ENCODE measurements at places on chromosomes 6 and 20. TPM values are rescaled to one million over a fixed set of nuclear protein-coding genes. Genes with fewer than 3 reads are reported as not detected.

FAM210B gene
- 106 TPM for total RNA-seq

HCRTR2 gene
- total RNA-seq = 0.04 TPM

MTFR2 gene
- total RNA-seq = 9.4 TPM

SLC52A3 gene
- total RNA-seq = not detected

ADGB gene
- total RNA-seq = 0.43 TPM

DNA sequence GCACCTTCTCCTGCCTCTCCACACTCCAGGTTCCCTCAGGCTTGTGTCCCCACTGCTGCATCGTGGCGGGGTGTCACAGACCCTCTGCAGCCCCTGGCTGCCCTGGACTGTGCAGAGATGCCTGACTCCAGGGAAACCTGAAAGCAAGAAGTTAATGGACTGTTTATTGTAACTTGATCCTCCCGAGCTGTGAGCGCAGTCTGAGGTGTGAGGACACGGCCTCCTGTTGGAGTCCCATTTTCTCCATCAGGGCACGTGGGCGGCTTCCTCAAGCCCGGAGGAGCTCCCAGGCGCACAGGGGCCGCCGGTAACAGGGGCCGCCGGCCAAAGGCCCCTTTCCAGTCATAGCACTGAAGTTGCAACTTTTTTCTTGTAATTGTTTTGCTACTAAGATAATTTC is 16.9 kb downstream of the RBM38 start:
- DNase-seq = no peak

- no peak for DNase-seq
These were observed 408.4 kb upstream of the FLRT3 start for GRCh38 chr20:14745830-14746229.

- no peak for DNase-seq
These were observed 173.4 kb downstream of the BMP2 start for GRCh38 chr20:6940876-6941275.

DNA sequence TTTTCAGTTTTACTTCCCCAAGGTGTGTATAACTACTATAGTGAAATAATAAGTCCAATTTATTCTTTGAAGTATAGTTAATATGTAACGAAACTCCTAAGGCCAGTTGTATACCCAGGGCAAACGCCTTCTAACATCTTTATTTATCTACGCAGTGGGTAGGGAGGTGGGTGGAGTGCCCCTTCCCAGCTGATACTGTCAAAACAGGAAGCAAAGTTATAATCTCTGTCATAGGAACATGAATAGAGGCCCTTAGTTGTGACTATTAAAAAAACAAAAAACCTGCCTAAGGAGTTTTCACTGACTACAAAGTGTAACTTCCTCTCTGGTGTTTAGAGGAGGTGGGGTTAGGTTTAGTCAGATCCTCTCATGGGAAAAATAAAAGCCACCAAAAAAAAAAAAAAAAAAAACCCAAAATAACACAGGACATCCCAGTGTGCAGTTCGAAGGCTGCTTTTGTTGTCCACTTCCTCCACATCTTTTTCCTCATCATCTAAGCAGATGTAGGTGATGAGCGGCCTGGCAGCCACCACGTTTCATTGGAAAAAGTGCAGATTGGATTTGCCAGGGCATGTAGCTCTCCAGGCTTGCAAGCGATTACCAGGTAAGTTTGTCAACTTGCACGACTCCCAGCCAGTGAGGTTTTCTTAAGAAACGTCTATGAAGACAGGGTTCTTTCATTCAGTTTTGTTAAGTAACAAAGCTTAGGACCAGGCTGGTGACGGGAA is 58.7 kb downstream of the UTRN start:
- no peak for DNase-seq

DNA sequence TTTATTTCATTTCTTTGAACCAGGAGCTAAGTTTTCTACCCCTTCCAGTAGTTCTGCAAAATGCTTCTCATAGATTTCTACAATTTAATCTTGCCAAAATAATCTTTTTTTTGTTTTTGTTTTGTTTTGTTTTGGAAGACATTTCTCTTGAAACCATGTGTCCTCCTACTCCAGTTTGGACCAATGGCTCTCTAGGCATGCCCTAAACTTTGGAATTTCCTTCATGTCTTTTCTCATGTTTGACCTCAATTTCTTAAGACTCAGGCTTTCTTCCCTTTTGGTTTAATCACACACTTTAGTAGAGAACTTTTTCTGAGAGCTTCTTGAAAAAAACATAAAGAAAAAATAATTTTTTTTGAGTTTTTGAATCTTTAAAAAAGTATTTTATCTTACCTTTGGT is 173.8 kb downstream of the GJA1 start:
- no peak for DNase-seq

- DNase-seq = no peak
These were observed 51.7 kb downstream of the TTI1 start for GRCh38 chr20:37981568-37981967.

GRCh38 chr20:9322661-9323060 is 191.7 kb upstream of the LAMP5 start:
- DNase-seq = no peak

GRCh38 chr6:161033667-161034066 is 42.1 kb downstream of the MAP3K4 start:
- no peak for DNase-seq

DNA sequence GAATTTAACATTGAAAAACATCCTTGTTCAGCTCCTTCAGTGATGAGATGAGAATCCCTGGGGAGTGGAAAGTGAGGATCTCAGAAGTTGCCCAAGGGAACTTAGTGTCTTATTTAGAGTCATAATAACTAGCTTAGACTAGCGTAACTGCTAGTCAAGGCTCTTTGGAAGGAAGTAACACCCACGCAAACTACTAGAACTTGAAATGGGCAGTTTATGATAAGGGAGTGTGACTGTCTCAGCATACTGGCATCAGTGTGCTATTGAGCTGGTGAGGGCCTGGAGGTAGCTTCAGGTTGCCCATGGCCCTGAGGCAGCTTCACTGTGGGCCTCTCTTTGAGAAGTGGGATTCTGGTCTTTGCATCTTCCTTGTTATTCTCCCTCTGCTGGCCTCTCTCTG is 40.1 kb downstream of the SLX4IP start:
- DNase-seq = no peak

GRCh38 chr20:33443006-33443511 is 504 bp downstream of the SNTA1 start:
- DNase-seq = no peak

DNA sequence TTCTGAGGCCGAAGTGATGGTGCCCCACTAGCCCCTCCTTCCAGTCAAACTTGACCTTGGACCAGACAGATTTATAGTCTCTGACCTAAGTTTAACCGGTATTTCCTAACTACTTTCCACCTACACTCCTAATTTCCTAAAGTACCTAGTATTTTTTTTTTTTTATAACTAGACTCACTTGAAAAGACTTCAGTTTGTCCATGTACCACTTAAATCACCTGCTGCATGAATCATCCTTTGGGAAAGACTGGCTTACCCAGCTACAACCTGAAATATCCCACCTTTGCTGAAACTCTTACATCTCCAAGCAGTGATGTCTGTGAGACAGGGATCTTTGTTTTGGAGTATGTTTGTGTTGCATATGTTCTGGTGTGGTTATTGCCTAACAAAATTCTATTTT is 71.1 kb downstream of the ZDHHC14 start:
- DNase-seq = no peak

Data from SJCRH30 (cell line).